ENCODE measurements at places on chromosomes 3 and 15.

- DNase-seq, result no peak
Observed at GRCh38 chr15:69232144-69232543, 66.6 kb upstream of the PAQR5 start.

GRCh38 chr3:102180280-102180931, 254.4 kb upstream of the ZPLD1 start:
- DNase-seq, result no peak

GRCh38 chr3:148026009-148026588, 616.9 kb downstream of the ZIC1 start:
- DNase-seq, result no peak

DNA sequence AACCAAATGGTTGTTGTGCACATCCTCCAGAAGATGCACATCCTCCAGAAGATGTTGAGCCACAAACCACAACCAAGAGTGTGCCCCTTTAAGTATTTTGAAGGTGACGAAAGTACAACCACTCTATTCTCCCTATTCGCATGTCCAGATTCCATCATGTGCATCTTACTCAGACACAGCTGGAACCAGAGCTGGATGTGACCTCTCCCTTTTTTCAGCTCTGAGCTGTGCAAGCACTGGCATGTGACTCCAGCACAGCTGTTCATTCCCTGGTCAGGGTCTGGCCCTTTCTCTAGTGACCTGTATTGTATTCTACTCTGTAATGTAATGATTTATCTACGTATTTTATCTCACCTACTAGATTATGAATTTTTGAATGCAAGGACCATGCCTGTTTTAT, 29.3 kb upstream of the DLG1 start:
- DNase-seq, result no peak

DNA sequence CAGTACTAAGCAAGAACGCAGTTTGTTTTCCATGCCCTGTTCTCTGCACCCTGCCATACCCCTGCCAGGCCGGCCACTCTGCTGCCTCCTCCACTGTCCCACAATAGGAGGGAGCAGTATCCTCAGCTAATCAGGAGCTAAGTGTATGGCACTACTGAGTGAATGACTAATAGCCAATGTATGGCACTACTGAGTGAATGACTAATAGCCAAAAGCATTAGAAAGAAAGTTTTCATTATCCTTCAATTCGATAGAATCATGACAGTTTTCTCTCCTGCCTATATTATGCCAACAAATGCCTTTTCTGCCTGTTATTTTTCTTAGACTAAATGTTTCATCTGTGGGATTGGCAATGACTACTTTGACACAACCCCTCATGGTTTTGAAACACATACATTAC, 107.5 kb upstream of the CHRM5 start:
- no peak for DNase-seq

DNA sequence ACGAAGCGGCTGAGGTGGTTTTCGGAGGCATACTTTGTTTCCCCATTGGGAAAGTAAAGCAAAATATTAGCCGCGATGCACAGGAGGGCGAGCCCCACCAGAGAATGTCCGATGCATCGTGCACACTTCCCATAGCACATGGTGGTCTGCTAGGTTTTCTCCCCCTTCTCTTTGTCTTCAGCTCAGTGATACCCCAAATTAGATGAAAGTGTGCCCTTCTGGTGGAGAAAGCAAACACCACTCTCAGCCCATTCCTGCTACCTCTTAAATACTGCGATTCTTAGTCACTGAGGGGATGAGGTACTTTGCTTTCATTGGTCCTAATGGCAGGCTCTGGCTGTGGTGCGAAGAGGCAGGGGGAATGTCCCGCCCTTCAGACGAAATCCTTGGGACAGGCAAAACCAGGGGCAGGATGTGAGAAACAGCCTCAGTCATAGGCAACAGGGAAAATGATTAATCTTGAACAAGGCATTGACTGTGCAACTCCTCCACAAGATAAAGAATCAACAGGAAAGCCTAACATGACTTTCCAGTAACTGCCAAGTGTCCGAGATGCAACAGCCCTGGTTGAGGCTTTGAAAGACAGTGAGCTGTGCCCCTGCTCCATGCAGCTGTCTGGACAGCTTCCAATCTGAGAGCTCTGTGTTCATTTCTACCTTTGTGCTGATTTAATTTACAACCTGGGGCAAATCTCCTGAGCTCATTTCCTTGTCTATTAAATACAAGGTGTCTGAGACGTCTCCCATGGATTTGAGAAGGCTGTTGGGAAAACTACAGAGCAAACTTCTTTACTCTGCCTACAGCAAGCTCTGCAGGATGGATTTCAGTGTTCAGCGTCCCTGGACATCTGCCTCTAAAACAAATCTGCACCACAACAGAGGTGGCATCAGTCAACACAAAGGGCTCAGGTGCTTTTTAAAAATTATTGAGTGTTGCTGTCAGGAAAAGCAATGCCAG, at the start of gene TM4SF1:
TM4SF1 (minus strand) TSS at position 242 of the 957 bp plus-strand sequence; CDS start at position 140, 102 bp downstream.
- no peak for DNase-seq

GRCh38 chr3:189689625-189690024, 58.4 kb downstream of the TP63 start:
- DNase-seq, result no peak

DNA sequence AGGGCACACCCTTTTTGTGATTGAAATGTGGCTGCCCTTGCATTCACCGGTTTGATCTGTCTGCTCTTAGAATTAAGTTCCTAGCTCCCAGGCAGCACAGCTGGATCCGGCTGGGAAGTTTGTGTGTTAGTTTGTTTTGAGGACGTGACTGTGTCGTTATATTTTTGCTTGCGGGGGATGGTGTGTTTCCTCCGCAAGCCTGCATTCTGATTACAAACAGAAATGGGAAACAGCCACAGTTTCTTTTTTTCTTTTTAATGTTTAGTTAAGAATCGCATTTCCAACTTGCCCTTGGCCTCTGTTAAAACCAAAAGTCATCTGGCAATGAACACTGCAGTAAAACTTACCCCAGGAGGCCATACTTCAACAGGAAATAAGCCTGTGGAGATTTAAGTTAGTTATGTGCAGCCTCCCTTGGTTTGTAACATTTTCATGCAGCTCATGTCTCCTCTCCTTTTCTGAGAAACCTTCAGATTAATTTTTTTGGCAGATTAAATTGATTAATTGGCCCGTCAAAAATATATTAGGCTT, 888 bp downstream of the TMOD3 start:
- DNase-seq, result no peak

DNA sequence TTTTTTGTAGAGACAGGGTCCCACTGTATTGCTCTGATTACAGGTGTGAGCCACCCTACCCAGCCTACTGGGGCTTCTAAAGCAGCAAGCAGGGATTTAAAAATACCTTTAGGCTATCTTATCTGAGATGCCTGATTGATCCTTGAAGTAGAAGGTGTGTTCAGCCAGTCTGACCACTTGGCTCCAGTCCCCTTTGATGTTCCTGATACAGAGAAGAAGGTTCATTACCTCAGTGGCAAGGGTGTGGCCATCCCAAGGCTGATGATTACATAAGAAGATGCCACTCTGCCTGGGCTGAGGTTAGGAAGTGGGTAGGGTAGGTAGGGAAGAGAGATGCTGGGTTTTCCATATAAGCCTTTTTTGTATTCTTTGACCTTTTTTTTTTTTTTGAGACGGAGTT, 11.2 kb upstream of the DCAF1 start:
- DNase-seq, result no peak

DNA sequence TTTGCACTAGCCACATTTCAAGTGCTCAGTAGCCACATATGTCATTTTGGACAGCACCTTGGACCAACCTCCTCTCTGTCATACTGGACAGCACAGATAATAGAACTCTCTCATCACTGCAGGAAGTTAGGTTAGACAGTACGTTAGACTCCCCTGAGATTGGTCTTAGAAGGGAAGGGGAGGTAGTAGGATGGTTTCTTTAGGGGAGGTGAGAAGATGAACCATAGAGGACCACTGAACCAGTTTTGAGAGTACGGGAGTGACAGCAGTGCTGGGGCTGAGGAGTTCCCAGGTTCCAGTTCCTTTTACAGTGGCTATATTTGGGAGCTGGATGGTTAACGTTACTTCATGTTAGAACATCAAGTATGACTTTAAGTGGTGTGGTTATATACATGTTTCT, 7.8 kb downstream of the LRCH3 start:
- DNase-seq, result no peak

GRCh38 chr3:136960838-136961836, 3.4 kb downstream of the IL20RB start:
- DNase-seq, result no peak

DNA sequence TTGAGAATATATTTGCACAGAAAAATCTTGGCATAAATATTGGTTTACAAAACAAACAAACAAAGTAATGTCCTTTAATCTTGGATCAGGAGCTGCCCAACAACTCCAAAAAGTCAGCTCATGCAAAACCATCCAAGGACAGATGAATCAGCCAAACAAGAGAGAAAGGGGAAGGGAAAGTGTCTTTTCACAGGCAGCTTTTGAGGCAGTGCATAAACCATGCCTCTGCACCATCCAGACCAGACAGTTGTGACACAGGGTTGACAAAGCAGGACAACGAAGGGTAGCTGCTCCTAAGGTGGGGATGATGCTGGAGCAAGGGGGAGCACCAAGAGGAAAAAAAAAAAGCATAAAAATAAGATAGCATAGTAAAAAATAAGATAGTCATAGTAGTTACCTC, 8.7 kb downstream of the CD86 start:
- DNase-seq, result no peak
